NK-92 treated with Interleukin-12 subunit alpha and Interleukin-12 subunit beta, amount 100 ng/mL, for 24 hours (cell line): ENCODE measurements at places on chromosomes 16 and 17.

- DNase-seq: no peak
Observed at GRCh38 chr16:73670836-73671820, 623.2 kb upstream of the ZFHX3 start.

DNA sequence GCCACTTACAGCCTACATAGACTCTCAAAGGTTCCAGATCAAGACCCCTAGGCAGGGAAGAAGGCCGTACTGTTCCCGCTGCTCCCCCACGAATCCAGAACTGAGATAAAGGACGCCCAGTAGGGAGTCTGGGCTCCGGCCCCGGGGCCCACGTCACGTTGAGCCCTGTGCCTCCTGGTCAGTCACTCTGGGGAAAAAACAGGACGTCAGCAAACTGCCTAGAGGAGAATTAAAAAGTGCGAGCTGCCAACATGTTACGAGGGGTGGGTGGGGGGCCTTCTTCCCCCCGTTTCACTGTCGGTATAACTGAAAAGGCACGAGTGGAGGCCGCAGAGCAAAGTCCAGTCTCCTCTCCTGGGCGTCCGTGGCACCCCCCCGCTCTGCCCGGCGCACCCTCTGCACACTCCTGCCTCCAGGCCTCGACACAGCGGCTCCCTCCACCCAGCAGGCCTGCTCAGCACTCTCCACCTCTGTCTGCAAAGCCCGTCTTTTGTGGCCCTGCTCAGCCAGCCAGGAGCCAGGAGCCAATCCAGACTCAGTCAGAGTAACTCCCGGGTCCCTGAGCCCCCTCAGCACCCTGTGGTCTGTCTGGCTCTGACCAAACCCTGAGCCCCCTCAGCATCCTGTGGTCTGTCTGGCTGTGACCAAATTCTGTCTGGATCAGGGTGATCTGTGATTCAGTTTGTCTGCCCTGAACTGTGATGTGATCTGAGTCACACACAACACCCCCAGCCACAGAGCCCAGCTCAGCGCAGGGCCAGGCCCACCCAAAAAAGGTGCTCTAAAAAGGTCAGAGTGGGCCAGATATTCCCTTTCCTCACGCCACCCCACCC is 6.2 kb downstream of the ITGAE start:
- peak; percentile 45 for DNase-seq

DNA sequence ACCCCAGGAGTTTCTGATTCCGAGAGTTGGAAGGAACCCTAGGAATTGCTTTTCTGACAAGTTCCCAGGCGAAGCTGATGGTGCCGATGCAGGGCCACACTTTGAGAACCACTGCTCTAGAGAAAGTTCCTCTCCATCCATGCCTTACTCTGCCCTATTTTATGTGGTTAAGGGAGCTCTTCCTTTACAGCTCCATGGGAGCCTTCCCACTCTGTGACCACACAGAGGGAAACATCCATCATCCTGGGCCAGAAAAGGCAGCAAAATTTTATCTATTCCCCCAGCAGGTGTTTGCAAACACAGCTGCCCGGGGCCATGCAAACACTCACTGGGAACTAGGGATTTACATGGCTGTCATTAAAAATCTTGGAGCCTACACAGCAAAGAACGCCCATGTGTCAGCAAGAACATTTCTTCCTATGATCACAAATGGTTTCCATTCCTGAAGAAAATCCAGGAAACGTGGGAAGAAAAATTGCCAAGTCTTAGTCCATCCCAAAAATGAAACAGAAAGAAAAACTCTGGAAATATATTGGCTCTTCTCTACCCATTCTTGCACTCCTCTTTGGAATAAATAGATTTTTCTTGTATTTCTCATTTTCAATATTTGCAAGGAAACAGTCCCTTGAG is 252.7 kb downstream of the PMP22 start:
- DNase-seq: no peak

DNA sequence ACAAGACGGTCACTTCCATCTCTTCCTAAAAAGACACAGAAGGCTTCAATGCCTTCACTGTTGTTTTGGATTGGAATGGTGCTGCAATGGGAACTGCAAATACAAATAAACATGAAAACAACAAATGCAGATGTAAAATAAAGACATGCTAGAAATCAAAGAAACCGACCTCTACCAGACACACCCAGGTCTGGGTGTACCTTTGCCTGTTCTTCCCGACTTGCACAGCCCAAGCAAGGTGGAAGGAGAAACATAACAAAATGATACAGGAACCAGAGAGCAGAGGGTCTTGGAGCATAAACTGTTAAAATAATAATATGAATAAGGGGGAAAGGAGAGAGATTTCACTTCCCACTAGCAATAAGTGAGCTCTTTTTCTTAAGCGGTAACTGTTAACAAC is 17.3 kb downstream of the RFFL start:
- DNase-seq: no peak

- no peak for DNase-seq
Observed at GRCh38 chr17:45227926-45228762, 6.5 kb downstream of the FMNL1 start.
